Fibroblast of the aortic adventitia (primary cell): ENCODE measurements at places on chromosomes 13 and 19. TPM values are rescaled to one million over a fixed set of nuclear protein-coding genes. Genes with fewer than 3 reads are reported as not detected.

- peak; percentile 55 for DNase-seq
These were observed 54.5 kb downstream of the SPTBN4 start for GRCh38 chr19:40521276-40521675.

- no peak for DNase-seq
These were observed 2.2 kb upstream of the IRS2 start for GRCh38 chr13:109788372-109789111.

Gene SMAD9
- 8.2 and 17.6 TPM in 2 replicates for total RNA-seq

Gene DUS3L
- 16.9 and 82.9 TPM in 2 replicates for total RNA-seq

DNA sequence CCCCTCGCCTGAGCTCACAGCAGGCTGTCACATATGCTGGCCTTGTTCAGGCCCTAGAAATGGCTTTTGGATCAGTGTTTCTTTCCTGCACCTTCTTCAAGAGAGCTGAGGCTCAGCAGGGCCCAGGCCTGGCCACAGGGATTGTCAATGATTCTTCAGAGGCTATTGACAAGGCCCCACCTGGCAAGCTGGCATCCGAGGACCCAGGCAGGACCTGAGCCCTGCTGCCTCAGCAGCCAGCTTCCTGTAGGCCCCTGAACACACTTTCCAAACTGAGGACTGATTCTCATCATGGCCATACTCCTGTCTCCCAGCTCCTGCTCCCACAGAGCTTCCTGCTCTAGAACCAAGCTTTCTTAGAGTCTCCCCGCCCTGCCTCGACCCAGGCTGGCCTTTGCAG is 136.8 kb downstream of the UQCRFS1 start:
- no peak for DNase-seq

Gene RAB11B
- total RNA-seq: 6.3 and 15.7 TPM in 2 replicates

- no peak for DNase-seq
These were observed at the start of gene COMP for GRCh38 chr19:18790566-18791314. Gene COMP, minus strand, starts transcription at chr19:18791305. Its CDS starts 36 bp downstream, at chr19:18791269.

Gene SLC25A30
- total RNA-seq: 7.6 and 10.4 TPM in 2 replicates

Gene LHB
- total RNA-seq: not detected in 2 replicates

GRCh38 chr13:33446821-33447725 is 161.5 kb upstream of the STARD13 start:
- no peak for DNase-seq

- DNase-seq: no peak
These were observed 131.5 kb upstream of the SPACA7 start for GRCh38 chr13:112244495-112245177.

- DNase-seq: peak; percentile 66
These were observed 4.4 kb upstream of the PROZ start for GRCh38 chr13:113153810-113154748.

Gene ELSPBP1
- total RNA-seq: not detected in 2 replicates

Gene F10
- total RNA-seq: 2.7 and 12.6 TPM in 2 replicates

- DNase-seq: peak; percentile 84
These were observed 46.7 kb downstream of the RXFP2 start for GRCh38 chr13:31786011-31786410.

Gene CEACAM4
- total RNA-seq: not detected in 2 replicates

DNA sequence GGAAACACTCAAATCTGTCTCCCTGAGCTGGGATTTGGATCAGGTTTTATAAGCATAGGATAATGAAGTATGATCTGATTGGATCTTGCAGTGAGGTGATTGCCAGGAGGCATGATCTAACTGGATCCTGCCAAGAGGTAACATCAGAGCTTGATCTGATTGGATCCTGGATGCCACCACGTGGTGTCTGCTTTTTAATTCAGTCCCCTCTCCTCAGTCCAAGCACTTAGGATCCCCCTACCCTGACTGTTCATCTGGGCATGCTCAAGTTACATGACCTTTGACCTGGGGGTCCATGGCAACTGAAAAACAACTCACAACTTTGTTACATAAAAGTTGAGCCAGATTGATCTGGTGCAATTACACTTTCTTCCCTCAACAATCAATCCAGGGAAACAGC is 47.5 kb upstream of the LSM14A start:
- no peak for DNase-seq

Gene TEX26
- not detected in 2 replicates for total RNA-seq

Gene AXL
- 121 and 305 TPM in 2 replicates for total RNA-seq

Gene NLRP9
- not detected in 2 replicates for total RNA-seq

DNA sequence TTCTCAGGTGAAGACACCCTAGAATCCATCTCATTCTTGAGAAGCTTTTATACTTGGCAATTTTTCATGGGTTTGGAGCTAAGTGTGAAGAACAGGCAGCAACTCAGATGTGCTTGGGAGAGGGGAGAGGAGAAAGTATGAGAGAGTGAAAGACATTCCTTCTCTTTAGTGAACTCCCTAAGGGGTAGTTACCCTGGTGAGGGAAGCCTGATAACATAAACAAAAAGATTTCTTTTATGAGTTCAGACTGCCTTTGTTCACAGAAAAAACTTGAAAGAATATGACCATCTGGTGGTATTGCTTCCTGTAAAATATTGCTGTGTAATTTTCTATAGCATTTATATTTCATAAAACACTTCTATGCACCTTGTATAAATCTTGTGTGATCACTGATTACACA is at the start of gene STOML3:
STOML3 (minus strand) TSS at position 139 of the 400 bp plus-strand sequence; CDS start at position 29, 110 bp downstream.
- DNase-seq: no peak

- peak; percentile 61 for DNase-seq
These were observed 143.5 kb upstream of the UBL3 start for GRCh38 chr13:29993716-29994488.

DNA sequence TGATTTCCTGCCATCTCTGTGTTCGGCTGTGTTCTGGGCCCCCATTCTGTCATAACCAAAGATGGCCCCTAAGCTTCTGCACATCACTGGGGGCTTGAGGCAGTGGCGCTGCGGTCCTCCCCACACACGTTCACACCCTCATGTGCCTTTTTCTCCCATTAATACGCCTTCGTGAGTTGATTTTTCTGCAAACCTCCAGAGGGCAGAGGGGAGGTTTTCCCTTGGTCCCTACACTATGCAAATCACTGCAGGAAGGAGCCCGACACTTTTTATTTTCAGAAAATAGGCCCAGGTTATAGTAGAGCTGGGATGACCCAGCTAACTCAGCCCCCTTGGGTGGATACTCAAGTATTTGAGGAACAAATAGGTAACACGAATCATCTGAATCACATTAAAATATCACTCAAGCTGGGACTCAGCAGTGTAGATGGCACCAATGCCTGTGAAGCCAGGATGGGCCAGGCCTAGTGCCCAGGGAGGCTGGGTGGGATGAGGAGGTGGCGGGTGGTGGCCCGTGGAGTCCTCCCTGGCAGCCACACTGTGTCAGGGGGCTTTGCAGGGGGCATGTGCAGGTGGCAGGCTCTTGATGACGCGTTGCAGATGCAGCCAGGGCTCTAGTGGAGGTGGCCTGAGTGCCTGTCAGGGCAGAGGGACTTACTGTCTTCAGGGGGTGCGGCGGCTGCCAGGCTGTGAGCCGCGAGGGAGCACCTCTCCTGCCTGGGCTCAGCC is 234.3 kb downstream of the TEX29 start:
- DNase-seq: no peak

DNA sequence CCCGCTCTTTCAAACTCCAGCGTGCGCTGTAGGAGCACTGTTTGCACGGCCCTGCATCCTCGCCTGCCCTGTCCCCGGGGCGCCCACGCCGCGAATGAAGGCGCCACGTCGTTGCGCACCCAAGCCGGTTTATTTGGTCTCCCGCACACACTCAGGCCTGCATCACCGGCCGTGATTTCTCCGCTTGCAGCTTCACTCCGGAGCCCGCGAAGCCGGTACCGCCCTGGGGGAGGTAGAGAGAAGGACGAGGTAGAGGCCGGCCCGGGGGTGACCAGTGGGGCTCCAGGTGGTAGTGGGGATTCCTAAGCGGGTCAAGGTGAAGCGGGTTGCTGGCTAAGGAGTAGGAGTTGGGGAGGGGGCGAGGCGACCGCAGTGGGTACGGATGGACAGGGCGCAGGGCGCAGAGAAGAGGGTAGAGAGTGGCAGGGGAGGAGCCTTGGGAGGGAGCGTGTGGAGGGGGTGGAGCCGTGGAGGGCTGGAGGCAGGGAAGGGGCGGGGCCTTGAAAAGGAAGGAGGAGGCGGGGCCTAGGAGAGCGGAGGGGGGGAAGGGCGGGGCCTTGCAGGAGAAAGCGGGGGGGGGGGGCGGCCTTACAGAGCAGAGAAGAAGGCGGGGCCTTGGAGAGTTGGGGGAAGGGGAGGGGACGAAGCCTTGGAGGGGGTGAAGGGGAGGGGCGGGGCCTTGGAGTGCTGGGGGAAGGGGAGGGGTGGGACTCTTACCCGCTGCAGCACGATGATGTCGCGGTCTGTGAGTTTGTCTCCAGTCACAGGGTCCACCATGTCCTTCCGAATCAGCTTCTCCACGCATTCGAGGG is 24.6 kb downstream of the NOSIP start:
- DNase-seq: peak; percentile 43

DNA sequence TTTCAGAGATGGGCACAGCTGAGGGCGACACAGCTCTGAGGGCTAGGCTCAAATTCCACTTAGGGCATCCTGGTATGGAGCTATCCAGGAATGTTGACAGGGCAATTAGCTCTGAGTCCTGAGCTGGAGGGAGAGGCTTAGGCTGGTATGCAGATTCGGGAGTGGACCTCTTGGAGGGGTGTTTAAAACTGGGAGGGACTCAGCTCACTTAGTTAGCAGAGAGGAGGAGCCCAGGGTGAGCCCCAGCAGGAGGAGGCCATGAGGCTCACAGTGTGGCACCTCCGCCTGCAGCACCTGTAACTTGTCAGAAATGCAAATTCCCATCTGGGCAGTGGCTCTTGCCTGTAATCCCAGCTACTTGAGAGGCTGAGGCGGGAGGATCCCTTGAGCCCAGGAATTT is 10.2 kb upstream of the NOP53 start:
- DNase-seq: no peak

Gene THSD8
- total RNA-seq: not detected in 2 replicates

DNA sequence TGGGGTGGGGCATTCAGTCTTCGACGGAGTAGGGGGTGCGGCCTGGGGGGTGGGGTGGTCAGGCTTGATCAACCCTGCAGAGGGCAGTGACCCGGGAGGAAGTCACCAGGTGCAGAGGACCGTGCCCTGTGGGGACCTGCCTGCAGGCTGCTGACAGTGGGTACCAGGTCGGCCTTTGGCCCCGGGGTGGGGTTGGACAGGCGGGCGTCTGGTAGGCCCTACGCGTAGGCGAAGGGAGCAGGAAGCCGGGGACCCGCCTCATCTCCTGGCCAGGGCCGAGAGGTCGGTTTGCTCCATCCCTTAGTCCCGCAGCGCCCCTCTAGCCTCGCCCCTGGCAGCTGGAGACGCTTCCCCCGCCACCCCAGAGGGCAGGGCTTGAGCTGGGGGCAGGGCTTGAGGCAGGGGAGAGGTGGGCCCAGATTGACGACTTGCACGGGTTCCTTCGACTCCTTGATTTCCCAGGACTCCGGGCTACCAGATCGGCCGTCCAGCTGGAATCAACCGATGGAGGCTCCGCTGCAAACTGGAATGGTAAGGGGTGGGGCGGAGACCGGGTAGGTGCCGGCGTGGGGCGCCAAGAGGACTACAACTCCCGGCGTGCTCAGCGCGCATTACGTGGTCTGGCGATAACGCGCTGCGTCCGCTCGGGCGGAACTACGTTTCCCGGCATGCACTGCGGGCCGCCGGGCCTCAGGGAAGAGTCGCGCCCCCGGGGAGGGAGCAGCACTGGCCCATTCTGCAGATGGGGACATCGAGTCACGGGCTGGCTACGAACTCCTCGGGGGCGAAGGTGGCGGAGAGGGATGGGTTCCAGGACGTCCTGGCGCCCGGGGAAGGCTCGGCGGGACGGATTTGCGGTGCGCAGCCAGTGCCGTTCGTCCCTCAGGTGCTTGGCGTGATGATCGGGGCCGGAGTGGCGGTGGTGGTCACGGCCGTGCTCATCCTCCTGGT is at the start of gene PNPLA6:
PNPLA6 (plus strand) TSS at position 671 of the 951 bp plus-strand sequence; CDS start at position 743, 72 bp downstream.
- DNase-seq: peak; percentile 93

Gene PRODH2
- total RNA-seq: not detected in 2 replicates

DNA sequence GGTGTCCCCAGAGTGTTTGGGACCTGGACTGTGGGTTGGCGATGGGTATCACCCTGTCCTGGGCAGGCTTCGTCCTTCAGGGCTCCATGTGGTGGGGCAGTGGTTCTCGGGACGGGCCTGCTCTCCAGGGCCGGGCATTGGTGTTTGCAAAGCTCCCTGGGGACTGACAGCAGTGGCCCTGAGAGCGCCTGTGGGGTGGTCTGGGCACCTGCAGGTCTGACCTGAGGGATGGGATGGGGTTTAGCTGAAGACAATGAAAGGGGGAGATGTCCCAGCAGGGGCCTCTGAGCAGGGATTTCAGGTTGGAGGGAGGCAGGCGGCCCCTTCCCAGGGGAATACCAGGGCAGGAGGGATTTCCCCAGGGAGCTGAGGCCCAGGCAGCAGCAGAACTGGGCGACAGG is 68.3 kb upstream of the MCF2L start:
- no peak for DNase-seq
